Right renal pelvis (tissue), 4 donors: ENCODE measurements at places on chromosomes 11 and 22. TPM values are rescaled to one million over a fixed set of nuclear protein-coding genes. Genes with fewer than 3 reads are reported as not detected.

GRCh38 chr11:89495951-89496350, 4.8 kb upstream of the NOX4 start:
- DNase-seq = no peak

- no peak for DNase-seq
These were observed 89.2 kb downstream of the PDE2A start for GRCh38 chr11:72584939-72585597.

- no peak for DNase-seq
These were observed 85.1 kb upstream of the BLID start for GRCh38 chr11:122201106-122201505.

DNA sequence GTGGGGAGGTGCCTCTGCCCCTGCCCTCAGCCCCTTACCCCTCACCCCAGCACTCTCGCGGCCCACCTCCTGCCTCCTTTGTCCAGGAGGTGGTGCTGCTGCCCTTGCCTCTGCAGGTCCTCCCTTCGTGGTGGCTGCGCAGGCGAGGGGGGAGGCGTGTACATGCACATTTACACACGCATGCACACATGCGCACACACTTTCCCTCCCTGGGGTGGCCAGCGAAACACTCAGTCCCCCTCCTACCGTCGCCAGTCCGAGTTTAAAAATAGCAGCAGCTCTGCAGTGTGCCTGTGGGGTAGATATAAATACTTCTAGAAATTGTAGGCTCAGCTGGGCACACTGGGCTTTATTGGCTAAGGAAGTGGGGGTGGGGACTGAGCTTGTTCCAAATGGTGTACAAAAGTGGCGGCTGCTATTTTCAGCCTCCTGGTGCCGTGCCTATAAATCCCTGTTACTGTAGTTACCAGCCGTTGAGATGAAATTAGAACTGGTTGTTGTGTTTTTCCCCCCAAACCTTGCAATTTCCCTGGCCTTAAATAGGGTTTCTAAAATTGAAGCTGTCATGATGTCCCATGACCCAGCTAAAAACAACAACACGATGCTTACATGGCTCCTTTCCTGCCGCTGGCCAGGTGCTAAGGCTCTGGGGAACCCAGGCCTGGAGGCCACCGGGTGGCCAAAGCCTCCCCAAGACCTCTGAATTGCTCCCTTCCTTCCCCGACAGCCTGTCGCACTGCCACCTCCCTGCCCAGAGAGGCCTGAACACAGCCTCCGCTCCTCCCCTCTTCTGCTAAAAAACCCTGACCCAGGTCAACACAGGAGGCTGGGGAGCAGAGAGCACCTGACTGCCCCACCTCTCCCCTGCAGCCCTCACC, 12.4 kb downstream of the PICK1 start:
- DNase-seq = no peak

- DNase-seq = no peak
These were observed 160.1 kb downstream of the SWAP70 start for GRCh38 chr11:9823887-9824385.

DNA sequence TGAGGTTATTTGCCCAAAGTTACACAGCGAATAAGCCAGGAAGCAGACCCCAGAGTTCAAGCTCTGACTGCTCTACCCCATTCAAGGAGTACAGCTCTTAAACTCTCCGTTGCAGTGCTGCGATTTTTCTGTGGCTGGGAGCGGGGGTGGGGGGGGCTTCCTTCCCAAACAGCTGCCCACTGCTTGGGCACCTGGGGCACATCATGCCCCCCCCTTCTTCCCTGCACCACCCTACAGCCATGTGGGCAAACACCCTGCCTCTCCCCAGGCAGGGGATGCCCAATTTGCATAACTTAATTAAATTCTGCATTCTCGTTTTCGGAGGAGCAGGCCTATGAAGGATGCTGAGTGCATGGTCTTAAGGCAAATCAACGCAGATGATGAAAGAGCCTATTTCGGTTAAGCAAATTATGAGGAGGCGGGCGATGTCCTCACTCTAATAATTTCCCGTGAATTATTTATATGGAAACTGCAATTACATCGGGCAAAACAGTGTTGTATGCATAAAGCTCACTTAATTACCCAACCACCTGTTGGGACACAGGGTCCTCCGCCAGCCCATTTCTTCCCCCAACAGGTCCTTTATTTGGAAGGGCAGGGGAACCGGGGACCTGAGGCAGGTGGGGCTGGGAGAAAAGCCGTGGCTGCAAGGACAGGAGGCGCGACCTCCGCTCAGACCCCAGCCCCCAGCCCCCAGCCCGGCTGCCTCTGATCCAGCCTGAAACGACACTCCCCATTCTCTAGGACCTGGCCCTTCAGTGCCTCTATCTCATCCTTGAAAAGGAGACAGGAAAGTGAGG, 610.5 kb downstream of the BUD13 start:
- no peak for DNase-seq

DNA sequence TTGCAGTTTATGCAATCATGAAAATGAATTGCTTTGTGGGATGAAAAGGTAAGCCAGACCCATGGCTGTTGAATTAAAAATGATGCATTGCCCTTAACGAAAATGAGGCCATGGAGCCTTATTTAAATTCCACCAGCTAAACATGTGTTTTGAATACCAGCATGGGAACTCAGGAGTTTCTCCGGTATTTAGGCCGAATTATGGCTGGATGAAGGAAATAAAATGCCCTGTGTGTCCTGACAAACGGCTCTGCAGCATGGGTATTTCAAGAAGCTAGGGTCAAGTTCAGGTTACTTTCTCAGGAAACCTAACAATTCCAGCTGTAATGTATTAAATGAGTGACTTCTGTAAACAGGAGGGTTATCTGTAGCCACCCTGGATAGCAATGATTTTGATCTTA, 38.3 kb downstream of the AMOTL1 start:
- DNase-seq = no peak

- DNase-seq = no peak
These were observed 4.2 kb downstream of the ARHGAP1 start for GRCh38 chr11:46696212-46696558.

- no peak for DNase-seq
These were observed 16.3 kb upstream of the RBM4B start for GRCh38 chr11:66694056-66694410.

- no peak for DNase-seq
These were observed 41.2 kb upstream of the POLD3 start for GRCh38 chr11:74550991-74551753.

DNA sequence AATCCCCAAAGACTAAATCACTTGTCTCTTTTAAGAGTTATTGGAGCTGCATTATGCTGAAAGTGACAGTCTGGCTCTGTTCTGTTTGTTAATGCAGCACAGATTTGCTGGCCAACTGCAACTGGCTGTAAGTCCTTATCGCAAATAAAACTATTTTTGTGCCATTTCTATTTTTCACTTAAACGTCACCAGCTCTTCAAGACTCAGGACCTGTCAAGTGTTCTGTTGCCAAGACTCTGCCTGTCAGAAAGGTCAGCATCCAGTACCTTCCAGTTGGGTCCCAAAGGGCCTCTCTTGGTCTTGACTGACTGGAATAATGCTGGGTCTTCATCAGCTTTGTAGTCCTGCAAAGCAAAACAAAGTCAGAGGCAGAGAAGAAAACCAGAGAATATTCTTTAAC, 45.6 kb downstream of the PITPNB start:
- DNase-seq = no peak

DNA sequence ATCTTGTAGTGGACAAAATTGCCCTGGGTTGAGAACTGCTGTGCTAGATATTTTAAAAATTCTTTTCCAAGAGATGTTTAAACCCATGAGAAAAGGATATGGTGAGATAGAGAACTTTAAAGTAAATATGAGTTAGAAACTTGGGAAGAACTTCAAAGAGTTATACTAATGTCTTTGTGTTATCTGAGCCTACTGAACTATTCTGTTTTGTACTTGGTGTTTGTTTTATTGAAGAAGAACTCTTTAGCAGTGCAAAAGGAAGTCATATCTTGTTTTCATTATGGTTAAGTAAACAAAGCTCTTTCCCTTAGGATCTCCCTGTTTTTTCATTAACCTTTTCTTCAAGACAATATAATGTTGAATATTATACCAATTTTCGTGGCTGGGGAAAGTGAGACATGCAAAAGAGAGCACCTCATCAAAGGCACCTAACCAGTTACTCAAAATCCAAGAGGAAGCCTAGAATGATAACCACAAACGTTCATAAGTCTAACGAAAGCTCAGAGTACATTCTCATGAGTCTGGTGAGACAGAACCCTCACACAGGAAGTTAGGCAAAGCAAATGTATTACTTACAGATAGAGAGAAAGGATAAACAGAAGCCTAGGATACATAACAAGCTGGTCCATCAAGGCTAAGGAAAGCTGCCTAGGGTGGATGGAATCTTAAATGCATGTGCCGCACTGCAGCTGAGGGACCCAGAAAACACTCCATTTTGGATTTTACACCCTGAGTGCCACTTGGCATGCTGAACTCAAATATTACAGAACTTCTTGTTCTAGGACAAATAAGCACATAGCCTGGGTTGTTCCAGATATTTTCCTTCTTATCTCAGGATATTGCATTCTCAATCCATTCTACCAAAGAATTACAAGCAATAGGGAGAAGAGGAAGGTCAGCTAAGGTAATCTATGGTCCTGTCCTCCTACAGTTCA, 112.5 kb upstream of the ANO3 start:
- no peak for DNase-seq

DNA sequence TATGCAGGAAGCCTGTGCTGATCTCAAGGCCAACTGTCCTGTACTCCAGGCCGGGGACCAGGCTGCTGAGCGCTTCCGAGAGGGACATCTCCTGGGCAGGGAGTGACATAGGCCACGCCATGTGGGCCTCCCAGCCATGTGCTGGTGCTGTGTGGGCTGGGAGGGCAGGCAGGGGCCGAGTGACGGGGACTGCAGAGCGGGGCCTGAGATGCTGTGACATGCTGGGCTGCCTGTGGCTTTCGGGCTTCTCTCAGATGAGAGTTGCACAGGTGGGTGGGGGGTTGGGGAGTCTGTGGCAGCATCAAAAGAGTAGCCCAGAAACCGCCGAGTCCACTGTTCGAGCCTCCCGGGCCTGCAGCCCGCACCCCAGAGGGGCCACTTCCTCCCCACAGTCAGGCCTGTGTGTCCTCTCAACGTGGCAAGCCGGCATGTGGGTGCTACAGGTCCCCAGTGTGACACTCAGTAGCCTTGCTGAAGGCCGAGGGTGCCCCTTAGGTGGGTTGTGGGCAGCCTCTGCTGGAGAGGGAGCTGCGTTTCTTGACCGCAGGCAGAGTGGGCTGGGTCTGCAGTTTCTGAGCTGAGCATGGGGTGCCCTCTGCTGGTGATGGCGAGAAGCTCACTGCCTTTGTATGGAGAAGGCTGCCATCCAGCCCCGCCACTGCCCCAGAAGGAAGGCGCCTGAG, 101.2 kb downstream of the BCR start:
- DNase-seq = peak; percentile 67

GRCh38 chr11:65716774-65717405, 3.7 kb downstream of the RNASEH2C start:
- DNase-seq = no peak

DNA sequence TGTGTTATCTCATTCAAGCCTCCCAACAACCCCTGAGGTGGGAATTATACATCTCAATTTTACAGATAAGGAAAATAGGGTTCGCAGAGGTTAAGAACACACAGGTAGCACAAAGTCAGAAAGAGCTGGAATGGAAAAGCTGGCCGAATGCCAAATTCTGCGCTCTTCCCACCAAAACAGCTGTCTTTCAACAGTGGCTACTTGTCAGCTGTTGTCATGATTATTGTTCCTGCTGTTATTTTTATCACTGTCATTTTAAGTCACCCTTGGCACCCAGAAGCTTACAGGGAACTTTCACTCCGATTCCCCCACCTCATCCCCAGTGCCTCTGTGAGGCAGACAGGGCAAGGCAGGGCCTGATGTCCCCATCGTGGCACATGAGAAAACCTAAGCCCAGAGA, 74.5 kb upstream of the CSNK2A3 start:
- DNase-seq = no peak

DNA sequence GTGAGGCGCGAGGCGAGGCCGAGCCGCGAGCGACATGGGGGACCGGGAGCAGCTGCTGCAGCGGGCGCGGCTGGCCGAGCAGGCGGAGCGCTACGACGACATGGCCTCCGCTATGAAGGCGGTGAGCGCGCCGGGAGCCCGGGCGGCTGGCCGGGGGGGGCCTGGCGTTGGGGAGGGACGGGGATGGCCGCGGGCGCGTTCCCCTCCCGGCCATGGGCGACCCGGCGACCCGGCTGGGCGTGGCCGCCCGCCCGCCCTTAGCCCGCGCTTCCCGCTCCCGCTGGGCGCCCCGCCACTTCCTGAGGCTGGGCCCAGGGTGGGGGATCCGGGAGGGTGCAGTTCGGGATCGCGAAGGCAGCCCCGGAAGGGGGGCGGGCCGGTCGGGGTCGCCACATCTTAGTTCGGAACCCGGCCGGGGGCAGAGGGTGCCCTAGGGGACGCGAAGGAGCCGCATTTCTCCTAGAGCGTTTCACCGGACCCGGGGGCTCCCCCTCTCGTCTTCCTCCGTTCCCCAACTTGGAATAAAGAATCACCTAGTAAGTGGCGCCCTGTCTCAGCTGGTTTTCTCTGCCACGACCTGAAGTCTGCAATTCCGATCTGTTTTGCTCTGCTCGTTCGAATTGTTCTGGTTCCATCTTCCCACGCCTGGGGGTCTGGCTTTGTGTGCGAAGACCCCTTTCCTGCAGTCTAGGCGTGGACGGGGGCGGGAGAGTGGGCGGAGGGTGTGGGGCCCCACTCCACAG, 536 bp downstream of the YWHAH start:
- no peak for DNase-seq

DNA sequence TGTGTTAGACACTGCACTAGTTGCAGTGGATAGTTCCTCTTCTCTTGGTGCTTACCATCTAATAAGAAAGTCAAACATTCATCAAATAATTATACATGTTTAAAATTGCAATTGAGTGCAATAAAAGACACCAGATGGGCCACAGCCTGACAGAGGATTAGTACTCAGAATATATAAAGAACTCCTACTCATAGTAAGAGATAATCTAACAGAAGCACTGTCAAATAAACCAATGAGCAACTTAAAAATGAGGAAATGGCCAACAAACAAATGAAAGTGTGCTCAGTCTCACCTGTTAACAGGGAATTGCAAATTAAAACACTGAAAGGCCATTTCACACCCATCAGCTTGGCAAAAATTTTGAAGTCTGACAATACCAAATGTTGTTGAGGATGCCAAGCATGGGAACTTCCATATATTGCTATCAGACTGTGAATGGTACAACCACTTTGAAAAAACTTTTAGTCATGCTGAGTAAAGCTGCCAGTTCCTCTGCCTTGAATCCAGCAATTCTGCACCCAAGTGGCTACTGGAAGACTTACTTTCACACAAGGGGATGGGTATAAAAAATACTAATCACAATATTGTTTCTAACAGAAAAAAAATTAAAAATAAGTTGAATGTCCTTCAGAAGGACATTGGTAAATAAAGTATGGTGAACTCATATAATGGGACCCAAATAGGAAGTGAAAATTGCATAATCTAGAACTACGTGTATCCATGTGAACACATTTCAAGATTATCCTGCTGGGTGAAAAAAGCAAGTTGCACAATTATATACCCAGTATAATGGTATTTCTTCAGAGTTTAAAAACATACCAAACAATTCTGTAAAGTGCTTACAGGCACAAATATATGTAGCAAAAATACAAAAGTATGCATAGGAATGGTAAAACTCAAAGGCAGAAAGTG, 41.4 kb upstream of the CREB3L1 start:
- DNase-seq = no peak

Gene HBB
- polyA plus RNA-seq = 236 TPM

Gene AMOTL1
- polyA plus RNA-seq = 42.9 TPM
